Esophagus muscularis mucosa (tissue), 4 donors: ENCODE measurements at places on chromosomes 5 and 9. TPM values are rescaled to one million over a fixed set of nuclear protein-coding genes. Genes with fewer than 3 reads are reported as not detected.
A peak's percentile ranks its signal among the peaks of the same experiment; 100 is the strongest.

GRCh38 chr9:119763260-119763659 is 394.0 kb upstream of the BRINP1 start:
- no peak overlapping the region for H3K27ac ChIP-seq
- H3K36me3 ChIP-seq: no peaks in the 10 kb centered on the region
- H3K4me1 ChIP-seq: no peaks in the 10 kb centered on the region
- no peaks in the 10 kb centered on the region for H3K27me3 ChIP-seq

DNA sequence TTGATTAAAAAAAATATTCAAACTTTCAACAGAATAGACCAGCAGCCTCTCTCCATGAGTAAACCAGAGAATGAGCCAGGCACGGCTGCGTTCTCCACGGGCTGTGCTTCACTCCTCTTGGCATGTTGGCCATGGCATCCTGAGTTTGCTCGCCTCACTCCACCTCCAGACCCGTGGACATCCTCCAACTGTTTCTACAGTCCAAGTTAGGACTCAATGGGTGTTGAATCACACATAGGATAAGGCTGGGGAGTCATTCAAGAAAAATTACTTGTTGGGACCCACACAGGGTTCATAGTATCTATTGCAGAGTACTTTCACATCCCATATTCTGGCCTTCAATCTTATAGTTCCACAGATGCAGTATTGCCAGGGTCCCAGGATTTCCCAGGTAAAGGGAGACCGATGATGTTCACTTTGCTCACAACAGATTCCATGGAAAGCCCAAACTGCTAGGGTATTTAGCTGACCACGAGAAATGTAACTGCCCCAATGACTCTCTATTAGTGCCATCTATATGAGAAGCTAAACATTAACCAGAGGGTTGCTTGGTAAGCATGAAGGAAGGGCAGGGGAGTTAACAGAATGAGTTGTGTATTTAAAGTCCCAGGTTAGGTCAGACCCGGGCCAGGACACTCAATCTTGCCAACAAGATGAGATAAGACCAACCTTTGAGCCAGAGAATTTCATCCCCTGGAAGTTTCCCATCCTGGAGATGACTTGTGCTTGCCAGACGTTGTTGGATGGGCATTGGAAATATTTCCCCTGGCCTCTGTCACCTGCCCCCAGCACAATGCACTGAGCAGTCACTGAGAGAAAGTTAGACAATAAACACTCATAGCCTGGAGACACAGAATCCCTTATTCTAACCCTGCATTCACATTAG is 19.7 kb upstream of the GDA start:
- no peak for DNase-seq
- no peak overlapping the region for H3K4me3 ChIP-seq
- H3K27me3 ChIP-seq: no peaks in the 10 kb centered on the region
- no peaks in the 10 kb centered on the region for H3K36me3 ChIP-seq

The ATOX1 gene
- total RNA-seq: 108 TPM

GRCh38 chr5:54761213-54761701 is 224.1 kb downstream of the ESM1 start:
- H3K27ac ChIP-seq: peak overlapping the region; percentile 38
- no peaks in the 10 kb centered on the region for H3K27me3 ChIP-seq
- H3K4me1 ChIP-seq: peaks cover 15% of the 10 kb centered on the region
- no peaks in the 10 kb centered on the region for H3K36me3 ChIP-seq
- DNase-seq: peak; percentile 91

DNA sequence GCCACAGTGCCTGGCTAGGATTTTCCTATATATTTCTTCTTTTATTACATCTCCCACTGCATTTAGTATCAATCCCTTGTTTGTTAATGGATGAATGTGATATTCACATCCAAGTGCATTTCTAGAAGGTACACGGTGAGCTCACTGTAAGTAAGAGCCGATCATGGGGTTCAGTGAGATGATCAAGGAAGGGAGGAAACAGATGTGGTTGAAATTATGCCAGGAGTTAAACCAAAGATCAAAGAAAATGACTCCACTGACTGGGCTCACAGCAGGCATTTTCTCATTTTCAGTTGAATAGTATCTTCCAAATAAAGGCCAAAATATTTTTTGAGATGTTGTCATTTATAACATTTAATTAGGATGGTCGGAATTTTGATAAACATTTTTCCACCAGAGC is 97.8 kb downstream of the CFAP90 start:
- H3K4me3 ChIP-seq: no peak overlapping the region
- H3K27me3 ChIP-seq: no peaks in the 10 kb centered on the region
- H3K27ac ChIP-seq: no peak overlapping the region
- H3K36me3 ChIP-seq: peaks cover 4% of the 10 kb centered on the region

DNA sequence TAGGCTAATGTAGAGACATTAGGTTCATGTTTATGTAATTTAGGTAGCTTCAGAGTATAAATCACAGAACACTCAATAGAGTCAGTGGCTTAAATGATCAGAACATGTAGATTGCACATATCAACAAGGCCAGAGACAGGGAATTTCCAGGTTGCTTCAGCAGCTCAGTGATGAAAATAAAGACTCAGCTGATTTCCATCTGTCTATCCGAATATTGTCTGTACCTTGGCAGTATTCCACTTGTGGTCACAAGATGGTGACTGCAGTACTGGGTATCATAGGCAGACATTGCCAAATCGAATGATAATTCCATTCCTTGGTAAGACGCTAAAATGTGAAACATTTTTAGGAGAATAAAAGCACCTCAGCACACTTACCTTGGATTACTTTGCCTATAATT is 702.2 kb downstream of the MAT2B start:
- no peaks in the 10 kb centered on the region for H3K27me3 ChIP-seq

- peak overlapping the region; percentile 91 for H3K27ac ChIP-seq
- no peak for DNase-seq
- H3K36me3 ChIP-seq: no peaks in the 10 kb centered on the region
- H3K4me3 ChIP-seq: peak overlapping the region; percentile 82
- peaks cover 57% of the 10 kb centered on the region for H3K4me1 ChIP-seq
- no peaks in the 10 kb centered on the region for H3K27me3 ChIP-seq
Observed at GRCh38 chr5:176542596-176543427, 5.6 kb upstream of the RNF44 start.
